ENCODE measurements at places on chromosomes 3 and 15. TPM values are rescaled to one million over a fixed set of nuclear protein-coding genes. Genes with fewer than 3 reads are reported as not detected.

The GOLGA8M gene
- total RNA-seq, result 2.4 TPM

The ADAMTS17 gene
- 0.49 TPM for total RNA-seq

The PSTPIP1 gene
- total RNA-seq, result 20.3 TPM

The AADACL2 gene
- not detected for total RNA-seq

The GOLGA8S gene
- total RNA-seq, result 0.44 TPM

The ZBED2 gene
- not detected for total RNA-seq

The STRA6 gene
- total RNA-seq, result not detected

The GNAT1 gene
- not detected for total RNA-seq

The CFAP92 gene
- total RNA-seq, result 0.22 TPM

The SENP2 gene
- total RNA-seq, result 48.6 TPM

The NR2F2 gene
- total RNA-seq, result 10.5 TPM

The ONECUT1 gene
- not detected for total RNA-seq

The OR5K3 gene
- total RNA-seq, result not detected

The KIF7 gene
- total RNA-seq, result 9.5 TPM

The TTLL13 gene
- not detected for total RNA-seq

The COL6A5 gene
- not detected for total RNA-seq

The P2RY12 gene
- 15.0 TPM for total RNA-seq

The MELTF gene
- total RNA-seq, result 7.0 TPM

The SCN5A gene
- total RNA-seq, result not detected

The TRIM42 gene
- not detected for total RNA-seq

The PLIN1 gene
- 722 TPM for total RNA-seq

The DGKG gene
- 3.1 TPM for total RNA-seq

The GPR156 gene
- not detected for total RNA-seq

The TMC3 gene
- total RNA-seq, result not detected

The ARGFX gene
- not detected for total RNA-seq

The SLC12A1 gene
- total RNA-seq, result not detected

The GHSR gene
- not detected for total RNA-seq

The ATXN7 gene
- 22.2 TPM for total RNA-seq

The FES gene
- 85.2 TPM for total RNA-seq

The EFCAB12 gene
- total RNA-seq, result 1.0 TPM

The IL20RB gene
- total RNA-seq, result 3.5 TPM

The AGBL1 gene
- total RNA-seq, result not detected

The PARP3 gene
- 23.8 TPM for total RNA-seq

The CASR gene
- not detected for total RNA-seq

Measured in subcutaneous adipose tissue (tissue), 4 donors.